ENCODE measurements at places on chromosomes 4 and X.
A peak's percentile ranks its signal among the peaks of the same experiment; 100 is the strongest.

GRCh38 chr4:125016892-125017299 is 297.9 kb upstream of the FAT4 start:
- no peak for DNase-seq

DNA sequence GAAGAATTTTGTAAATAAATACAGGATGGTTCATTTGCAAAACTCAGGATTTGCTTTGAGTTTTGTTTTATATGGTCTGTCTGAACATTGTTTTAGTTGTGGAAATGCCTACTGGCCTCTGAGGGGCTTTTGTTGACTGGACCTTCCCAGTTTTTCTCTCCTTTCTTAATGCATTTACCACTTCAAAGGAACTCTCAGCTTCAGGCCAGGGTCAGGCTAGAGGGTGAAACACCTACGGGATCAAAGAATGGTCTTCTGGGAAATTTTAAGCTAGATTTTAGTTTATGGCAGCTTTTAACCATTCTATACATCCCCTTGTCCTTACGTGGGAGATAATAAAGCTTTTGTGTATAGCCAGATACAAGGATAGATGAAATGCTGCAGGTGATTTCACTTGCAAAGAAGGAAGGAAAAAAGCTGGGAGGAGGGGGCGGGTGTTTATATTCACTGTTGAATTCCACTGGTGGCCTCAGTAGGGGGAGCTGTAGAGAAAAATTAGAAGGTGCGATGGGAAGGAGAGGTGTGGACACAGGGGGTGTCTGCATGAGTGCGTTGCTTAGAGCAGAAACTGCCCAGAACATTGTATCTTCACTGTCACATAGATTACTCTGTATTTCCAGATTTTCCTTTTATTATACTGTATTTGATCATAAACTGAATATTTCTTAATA is 151.8 kb downstream of the TSPAN5 start:
- no peak for DNase-seq

DNA sequence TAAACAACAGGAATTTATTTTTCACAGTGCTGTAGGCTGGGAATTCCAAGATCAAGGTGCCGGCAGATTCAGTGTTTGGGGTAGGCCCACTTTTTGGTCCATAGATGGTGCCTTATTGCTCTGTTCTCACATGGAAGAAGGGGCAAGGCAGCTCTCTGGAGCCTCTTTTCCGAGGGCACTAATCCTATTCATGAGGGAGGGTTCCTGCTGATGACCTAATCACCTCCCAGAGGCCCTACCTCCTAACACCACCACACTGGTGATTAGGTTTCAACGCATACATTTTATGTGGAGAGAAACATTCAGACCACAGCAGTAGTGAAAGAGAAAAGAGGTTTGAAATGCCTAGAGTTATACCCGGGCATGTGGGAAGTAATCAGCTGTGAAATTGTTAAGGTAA is 1.4 kb upstream of the POLA1 start:
- DNase-seq, result no peak

GRCh38 chr4:89067417-89067816 is 10.4 kb upstream of the FAM13A start:
- DNase-seq, result no peak

GRCh38 chrX:149979126-149979644 is 40.9 kb upstream of the EOLA2 start:
- no peak for DNase-seq

GRCh38 chrX:73850124-73851013 is 287.4 kb downstream of the CHIC1 start:
- DNase-seq, result peak; percentile 38

GRCh38 chr4:147737623-147738022 is 5.7 kb downstream of the ARHGAP10 start:
- DNase-seq, result peak; percentile 72

- no peak for DNase-seq
Measured at GRCh38 chr4:11843340-11843739, 414.6 kb upstream of the HS3ST1 start.

GRCh38 chrX:63686878-63687714 is 97.9 kb downstream of the ARHGEF9 start:
- peak; percentile 48 for DNase-seq

GRCh38 chrX:7132335-7133049 is 15.0 kb upstream of the STS start:
- DNase-seq, result peak; percentile 79

- peak; percentile 33 for DNase-seq
Measured at GRCh38 chrX:7109049-7109531, 38.4 kb upstream of the STS start.

DNA sequence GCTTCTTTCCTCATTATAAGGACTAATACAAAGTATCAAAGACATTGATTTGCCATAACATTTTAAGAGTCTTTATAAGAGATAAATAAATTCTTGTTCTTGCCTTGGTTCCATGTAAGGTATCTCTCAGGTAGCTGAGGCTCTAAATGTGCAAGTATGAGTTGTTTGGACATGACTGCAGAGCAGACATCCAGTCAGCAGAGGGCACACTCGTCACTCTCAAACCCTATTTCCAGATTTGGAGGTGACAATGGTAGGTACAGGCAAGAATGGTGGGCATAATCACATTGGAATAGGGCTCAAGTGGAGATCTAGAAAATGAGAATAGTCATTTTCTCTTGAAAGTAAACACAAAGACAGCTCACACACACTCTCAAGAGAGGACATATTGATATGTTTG is 133.3 kb upstream of the ZIC3 start:
- DNase-seq, result peak; percentile 6

DNA sequence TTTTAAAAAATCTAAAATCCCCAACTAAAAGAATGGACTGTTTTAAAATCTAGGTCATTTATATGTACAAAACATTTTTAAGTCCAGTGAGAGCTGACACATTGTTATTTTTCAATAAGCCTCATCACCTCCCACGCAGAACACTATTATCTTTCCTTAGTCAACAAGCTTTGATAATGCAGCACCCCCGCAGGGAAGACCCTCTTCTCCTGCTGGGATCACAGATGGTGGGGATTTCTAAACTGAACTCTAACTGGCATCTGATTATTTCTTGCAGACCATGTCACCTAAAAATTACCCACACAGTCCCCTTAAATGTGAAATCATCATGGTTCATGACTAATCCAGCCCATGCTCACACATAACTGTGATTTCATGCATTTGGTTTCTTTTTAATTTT is 11.6 kb downstream of the SYTL4 start:
- DNase-seq, result peak; percentile 65

DNA sequence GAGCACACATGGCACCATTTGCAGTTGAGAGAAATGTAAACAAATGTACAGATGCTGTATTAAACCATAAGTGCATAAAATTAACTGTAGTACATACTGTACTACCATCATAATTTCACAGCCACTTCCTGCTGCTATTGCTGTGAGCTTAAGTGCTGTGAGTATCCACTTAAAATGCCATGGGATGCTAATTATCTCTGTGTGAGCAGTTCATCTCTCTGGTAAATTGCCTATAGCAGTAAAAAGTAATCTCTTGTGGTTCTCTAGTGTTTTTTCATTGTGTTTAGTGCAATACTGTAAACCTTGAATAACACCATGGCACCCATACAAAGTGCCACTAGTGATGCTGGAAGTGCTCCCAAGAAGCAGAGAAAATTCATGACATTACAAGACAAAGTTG is 9.9 kb upstream of the SCOC start:
- DNase-seq, result no peak

- DNase-seq, result no peak
Measured at GRCh38 chr4:162839814-162840213, 326.9 kb downstream of the NAF1 start.

DNA sequence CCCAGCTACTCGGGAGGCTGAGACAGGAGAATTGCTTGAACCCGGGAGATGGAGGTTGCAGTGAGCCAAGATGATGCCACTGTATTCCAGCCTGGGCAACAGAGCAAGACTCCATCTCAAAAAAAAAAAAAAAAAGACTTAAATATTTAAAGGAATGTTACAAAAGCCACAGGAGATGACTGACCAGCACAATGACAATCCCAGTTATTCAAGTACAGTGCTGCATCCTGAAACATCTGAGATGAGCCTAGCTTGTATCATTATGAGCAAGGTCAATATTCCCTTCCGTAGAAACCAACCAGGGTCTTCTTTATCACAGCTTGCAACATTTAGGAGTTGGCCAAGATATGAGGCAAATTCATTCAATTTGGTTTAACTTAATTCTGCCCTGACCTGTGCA is 38.6 kb downstream of the LNX1 start:
- no peak for DNase-seq

DNA sequence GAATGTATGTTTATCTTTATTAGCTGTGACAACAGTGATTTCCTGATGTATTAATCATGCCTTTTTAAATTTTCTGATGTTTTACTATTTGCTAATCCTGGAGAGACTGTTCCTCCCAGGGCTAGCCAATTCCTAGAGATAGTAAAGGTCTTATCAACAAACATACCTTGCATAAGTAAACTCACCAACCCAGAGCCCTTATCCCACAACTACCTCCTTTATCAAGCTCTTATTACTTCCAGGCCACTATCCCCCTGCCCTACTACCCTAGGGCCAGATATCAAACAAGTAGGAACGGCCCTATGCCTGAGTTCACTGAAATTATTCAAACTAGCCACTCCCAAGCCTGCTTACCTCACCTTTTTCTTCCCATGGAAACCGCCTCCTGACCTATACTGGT is 58.2 kb upstream of the NPNT start:
- no peak for DNase-seq

- peak; percentile 7 for DNase-seq
Measured at GRCh38 chr4:163111588-163111987, 55.1 kb downstream of the NAF1 start.

DNA sequence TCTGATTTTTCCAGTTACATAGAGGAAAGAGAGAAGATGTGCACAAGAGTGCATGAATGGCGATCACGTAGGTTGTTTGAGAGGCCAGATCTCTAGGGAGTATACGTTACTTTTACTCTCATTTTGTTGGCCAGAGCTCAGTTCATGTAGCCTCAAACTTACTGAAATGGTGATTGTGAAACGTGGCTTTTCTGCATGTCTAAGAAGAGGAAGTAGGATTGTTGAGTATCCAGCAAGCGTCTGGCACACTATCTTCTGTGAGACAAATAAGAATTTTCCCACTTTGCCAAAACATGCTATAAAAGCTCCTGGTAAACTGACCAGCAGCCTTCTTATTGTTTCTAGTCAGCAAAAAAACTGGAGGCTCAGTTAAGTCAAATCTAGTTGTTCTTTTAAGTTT is 264.5 kb upstream of the EMCN start:
- no peak for DNase-seq

GRCh38 chr4:133995243-133995960 is 206.2 kb downstream of the PABPC4L start:
- no peak for DNase-seq

GRCh38 chr4:161696944-161697343 is 466.9 kb downstream of the FSTL5 start:
- no peak for DNase-seq

DNA sequence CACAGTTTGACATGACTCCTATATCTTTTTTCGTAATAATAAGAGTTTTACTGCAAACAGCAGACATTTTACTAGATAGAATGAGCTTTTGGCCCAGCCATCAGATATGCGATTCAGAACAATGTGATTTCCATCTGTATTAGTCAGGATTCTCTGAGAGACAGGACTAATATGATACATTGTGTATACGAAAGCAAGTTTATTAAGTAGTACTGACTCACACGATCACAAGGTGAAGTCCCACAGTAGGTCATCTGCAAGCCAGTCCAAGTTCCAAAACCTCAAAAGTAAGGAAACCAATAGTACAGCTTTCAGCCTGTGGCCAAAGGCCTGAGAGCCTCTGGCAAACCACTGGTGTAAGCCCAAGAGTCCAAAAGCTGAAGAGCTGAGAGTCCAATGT is 24.1 kb downstream of the CXCL8 start:
- DNase-seq, result peak; percentile 30

DNA sequence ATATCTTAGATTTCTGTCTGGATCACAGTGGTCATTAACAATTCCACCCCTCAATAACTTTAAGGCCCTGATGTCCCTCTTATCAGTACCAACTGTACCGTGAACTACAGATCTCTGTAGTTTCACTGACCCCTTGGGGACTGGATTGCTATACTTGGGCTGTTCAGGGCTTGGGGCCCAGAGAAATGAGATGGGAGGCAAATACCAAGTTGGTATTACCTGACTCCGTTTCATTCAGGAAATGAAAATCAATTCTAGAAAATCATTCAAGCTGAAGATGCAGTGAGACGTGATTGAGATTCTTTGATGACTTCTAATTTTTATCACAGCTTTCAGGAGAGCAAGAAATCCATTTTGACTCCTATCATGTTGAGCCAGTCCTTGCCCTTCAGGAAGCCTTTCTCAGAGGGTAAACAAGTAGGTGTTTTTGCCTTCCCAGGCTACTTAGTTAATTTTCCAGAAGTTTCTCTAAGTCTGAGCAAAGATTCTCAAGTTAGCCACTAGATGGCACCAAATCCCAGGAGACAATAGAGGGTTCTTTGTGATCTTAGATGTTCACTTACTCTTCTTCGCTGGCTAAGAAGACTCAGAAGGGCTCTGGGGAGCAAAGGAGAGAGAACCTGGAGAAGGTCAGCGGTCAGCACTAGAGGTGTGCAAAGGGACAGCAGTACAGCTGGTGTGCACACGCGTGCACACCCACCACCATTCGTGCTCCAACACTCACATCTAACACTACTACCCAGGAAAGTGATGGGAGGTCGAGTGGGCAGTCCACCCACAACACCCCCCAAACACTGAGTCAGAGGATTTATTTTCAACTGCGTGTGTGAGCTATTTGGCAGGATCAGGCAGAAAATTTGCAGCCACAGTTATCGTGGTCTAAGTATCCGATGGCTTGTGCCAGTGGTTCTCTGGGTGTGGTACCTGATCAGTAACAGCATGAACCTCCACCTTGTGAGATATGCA is 7.4 kb downstream of the HNRNPH2 start:
- DNase-seq, result peak; percentile 85

DNA sequence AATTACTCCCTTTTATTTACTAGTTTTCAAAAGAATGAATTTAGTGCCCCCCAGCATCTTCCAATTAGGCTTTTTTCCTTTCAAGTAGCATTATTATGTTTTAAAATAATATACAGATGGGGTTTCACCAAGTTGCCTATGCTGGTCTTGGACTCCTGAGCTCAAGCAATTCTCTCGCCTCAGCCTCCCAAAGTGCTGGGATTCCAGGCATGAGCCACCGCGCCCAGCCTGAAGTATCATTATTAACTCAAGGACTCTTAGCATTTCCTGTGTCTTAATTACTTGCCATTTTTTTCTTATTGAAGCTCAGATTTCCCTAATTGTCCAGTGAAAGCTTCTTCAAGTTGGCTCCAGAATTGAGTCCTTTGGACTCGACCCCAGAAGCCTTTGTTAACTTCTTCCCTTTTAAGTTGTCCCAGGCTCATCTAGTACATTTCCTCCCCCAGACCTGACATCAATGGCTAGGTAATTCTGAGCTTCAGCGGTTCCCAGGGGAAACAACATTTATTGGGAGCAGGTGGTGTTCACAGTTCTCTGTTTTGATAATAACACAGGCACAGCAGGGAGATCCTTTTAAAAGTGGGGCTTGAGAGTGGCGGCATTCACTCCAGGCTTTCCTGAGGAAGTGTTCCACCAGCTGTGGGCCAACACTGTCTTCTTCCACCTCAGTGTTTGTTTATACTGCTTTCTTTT is 10.0 kb downstream of the SAT1 start:
- peak; percentile 15 for DNase-seq

GRCh38 chr4:168383510-168383909 is 65.0 kb upstream of the DDX60 start:
- no peak for DNase-seq
